ENCODE measurements at places on chromosomes 13 and 19.

- DNase-seq, result no peak
Observed at GRCh38 chr19:47284324-47284899, 9.7 kb downstream of the INAFM1 start.

DNA sequence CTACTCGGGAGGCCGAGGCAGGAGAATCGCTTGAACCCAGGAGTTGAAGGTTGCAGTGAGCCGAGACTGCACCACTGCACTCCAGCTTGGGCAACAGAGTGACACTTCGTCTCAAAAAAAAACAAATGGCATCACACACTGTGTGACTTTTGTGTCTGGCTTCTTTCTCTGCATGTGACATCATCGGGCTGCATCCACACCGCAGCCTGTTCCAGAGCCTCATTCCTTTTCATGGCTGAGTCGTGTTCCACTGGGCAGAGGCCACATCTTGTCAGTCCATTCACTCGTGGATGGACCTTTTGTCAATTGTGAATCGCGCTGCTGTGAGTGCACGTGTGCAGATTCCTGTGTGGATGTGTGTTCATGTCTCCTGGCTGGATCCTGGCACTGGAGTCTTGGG, 8.3 kb downstream of the THOP1 start:
- no peak for DNase-seq

DNA sequence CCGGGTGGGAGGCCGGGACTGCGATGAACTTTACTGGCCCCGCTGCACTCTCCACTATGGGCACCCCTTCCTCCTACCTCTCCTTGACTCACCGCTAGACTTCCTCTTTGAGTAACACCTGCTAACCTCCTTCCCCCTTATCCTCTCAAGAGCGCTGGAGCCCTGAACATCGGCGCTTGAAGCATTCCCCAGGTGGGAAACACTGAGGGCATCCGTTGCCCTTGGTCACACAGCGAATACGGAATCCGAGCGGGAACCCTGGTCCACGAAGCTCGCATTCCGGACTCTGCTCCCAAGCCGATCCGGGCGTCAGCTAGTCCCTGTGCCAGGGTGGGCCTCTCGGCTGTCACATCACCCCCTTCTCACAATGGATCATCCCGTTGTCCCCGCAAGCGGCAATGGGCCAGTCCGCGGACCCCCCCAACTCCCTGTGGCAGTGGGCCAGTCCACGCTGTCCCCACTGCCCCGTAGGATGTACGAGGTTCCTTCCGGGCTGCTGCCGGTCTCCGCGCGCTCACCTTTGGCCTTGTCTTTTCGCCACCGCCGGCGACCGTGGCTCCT, 4.2 kb downstream of the LIPE start:
- DNase-seq, result no peak

- DNase-seq, result peak; percentile 67
Observed at GRCh38 chr13:76848596-76848995, 37.6 kb downstream of the KCTD12 start.
